Activated T-cell treated with anti-CD3 and anti-CD28 coated beads for 4 hours (primary cell): ENCODE measurements at places on chromosomes 1 and 21.
A peak's percentile ranks its signal among the peaks of the same experiment; 100 is the strongest.

- DNase-seq: no peak
These were observed 10.6 kb upstream of the RC3H1 start for GRCh38 chr1:174032671-174033222.

DNA sequence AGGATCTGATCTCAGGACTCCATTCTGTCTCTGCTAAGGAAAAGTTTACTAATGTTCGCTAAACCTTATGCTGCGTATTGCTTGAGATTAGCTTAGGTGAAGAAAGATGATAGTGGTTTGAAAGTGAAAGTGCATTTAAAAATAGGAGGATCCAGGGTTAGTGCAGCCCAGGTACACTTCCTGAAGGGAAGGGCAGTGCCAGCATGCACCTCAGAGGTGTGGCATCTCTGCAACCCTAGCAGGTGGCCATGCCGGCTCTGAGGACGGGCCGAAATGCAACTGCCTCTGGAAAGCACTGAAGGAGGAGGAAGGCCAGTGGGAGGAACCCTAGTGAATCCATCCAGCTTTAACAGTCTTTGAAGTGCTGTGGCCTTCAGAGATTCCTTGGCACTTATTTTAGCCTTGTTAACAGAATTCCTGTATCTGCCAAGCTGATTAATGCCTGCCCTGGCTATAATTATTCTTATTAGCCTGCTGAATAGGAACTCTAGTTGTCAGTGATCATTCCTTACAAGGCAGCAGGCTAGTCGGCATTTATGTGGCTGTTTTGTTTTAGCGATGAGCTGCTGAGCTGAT is 5.5 kb downstream of the PTGFRN start:
- DNase-seq: no peak

DNA sequence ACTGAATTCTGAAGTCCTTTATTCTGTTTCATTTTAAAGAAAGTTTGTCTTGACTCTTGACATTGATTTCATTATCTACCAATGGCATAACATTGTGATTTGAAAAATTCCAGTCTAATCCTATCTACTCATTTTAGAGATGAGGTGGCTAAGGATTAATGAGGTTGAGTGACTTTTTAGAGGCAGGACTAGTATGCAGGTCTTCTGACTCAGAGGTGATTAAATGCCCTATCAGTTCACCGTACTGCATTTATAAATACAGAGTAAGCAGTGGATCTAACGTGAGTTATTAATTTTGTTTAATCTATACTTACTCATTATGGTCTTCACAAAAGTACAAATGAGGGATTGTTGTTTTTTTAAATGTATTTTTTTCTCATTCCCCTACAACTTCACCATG is 277.6 kb downstream of the PTBP2 start:
- no peak for DNase-seq

GRCh38 chr1:164310166-164310565 is 248.8 kb upstream of the PBX1 start:
- DNase-seq: no peak

GRCh38 chr1:27981145-27981544 is 21.4 kb downstream of the XKR8 start:
- no peak for DNase-seq

DNA sequence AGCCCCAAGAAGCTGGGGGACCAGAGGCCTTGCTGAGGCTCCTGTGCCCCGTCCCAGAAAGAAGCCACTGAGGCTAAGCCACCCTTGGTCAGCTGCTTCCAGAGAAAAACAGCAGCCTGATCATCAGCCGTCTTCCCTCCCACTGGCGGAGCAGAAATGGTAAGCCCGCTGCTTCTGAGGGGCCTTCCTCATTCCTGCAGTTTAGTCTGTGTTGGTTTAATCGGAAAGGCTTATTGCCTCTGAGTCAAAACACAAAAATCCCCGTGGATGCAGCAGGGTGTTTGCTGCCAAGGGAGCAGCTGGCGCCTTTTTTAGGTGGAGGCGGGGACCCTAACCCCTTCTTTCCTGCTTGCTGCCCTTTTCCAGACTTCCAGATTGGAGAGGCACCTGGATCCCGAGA is 33.9 kb downstream of the SPSB1 start:
- no peak for DNase-seq

DNA sequence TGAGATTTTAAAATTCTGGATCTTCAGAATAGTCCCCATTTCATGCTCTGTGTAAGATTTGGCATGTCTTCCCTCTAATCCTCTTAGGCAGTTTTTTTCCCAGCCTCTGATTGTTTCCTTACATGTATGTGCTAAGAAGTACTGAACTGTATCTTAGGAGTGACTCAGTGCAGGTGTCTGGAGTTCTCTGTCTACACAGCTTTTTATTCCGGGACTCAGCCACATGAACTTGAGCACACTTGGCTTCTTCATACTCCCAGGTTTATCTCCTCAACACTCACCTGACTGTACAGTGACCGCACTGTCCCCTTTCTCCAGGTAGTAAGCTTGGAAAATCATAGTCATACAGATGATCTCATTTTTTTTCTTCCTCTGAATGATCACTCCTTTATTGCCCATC is 50.7 kb downstream of the SYT14 start:
- no peak for DNase-seq

- DNase-seq: no peak
These were observed 33.1 kb downstream of the MAP3K7CL start for GRCh38 chr21:29163341-29164115.

DNA sequence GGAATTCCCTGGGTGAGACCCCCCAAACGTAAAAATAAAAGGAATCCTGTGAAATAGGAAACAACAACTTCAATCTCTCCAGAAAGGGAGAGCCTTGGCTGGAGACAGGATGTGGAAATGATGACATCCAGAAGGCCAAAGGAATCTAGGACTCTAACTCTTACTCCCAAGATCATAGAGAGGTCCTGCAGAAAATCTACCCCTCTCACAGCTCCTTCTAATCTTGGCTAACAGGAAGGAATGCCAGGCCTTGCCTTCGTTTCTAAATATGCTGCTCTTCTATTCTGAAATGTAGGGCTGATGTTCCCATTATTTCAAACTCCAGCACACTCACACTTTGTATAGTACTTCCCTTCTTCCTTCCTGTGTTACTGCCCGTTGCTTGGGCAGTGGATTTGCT is 40.7 kb downstream of the ARHGEF11 start:
- DNase-seq: no peak

- no peak for DNase-seq
These were observed 24.6 kb downstream of the EXTL2 start for GRCh38 chr1:100869996-100870395.

DNA sequence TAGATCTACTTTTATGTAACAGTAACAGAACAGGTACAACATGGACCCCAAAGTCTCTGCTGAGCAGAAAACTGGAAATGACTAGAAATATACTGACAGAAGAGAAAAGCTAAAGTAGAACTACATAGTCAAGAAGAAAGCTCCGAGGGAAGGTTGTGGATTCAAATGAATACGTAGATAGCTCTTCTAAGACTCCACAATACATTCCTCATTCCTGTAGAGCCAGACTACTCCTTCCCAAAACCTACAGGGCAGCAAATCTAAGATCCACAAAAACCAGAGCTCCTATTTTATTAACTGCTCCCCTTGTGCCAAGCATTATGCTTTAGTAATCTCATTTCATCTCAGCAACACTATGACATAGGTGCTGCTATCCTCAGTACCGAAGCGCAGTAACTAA is 35.2 kb downstream of the ARID4B start:
- DNase-seq: no peak

DNA sequence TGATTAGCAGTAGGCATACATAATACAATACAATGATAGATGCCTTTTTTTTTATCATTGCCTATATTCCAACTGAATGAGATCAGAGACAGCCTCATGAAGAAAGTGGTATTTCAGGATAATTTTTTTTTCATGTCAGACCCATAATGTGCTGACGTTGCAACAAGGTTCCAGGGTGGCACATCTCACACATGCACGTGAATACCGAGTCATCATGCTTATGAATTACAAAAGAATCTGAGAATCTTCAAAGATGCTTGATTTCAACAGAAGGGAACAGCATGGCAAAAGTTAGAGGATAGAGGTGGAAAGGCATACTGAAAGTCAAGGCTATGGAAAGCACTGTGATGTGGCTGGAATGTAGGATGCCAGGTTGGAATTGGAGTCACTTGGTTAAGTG is 5.0 kb upstream of the RNF11 start:
- no peak for DNase-seq

GRCh38 chr1:157090771-157091170 is 8.8 kb downstream of the ETV3L start:
- no peak for DNase-seq

DNA sequence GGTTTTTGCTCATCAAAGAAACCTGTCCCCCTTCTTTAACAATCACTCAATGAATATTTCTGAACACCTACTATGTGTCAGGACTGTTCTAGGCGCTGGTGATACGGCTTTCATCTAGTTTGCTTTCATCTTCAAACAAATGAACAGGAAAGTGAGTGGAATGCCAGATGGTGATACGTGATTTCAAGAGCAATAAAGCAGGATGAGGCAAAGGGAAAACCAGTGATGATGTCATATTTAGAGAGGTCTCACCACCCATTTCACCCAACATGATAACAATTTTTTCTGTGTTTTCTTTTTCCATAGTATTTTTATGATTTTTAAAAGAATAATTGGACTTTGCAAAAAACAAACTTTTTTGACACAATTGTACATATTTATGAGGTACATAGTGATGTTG is 11.3 kb upstream of the SLC6A17 start:
- no peak for DNase-seq

- no peak for DNase-seq
These were observed 674.5 kb upstream of the CXADR start for GRCh38 chr21:16838331-16838730.

DNA sequence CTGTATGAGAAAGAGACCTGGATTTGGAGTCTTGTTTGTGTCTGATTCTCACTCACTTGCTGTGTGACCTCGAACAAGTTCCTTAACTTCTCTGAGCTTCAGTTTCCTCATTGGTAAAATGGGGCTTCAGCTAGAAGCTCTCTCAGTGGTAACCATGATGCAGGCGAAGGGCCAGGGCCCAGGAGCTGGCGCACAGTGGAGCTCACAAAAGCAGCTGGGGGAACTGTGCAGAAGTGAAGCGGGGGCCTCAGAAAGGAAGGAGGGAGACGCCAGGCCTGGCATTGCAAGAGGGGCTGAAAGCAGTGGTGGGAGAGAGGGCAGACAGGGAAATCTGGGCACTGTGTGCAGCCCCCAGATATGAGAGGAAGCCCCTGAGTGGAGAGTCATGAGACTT is 88.9 kb upstream of the RUNX3 start:
- no peak for DNase-seq

- no peak for DNase-seq
These were observed 101.9 kb downstream of the RAVER2 start for GRCh38 chr1:64846573-64847430.

DNA sequence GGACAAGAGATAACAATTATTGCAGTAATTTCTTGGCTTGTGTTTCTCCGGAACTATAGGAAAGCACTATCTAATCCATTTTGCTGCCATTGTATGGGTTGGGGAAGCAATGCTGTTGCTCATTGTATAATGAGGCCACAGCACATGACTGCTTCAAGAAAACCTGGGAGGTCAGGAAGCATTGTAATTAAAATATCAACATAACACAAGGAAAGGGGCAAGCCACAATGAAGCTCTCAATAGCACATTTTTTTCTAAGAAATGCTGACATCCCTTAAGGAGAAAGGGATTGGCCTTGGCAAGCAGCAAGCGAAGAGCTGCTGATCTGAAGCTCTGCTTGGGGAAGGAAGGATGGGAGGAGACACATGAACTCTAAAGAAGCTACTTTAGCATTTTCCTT is 44.0 kb downstream of the PLPP3 start:
- no peak for DNase-seq

DNA sequence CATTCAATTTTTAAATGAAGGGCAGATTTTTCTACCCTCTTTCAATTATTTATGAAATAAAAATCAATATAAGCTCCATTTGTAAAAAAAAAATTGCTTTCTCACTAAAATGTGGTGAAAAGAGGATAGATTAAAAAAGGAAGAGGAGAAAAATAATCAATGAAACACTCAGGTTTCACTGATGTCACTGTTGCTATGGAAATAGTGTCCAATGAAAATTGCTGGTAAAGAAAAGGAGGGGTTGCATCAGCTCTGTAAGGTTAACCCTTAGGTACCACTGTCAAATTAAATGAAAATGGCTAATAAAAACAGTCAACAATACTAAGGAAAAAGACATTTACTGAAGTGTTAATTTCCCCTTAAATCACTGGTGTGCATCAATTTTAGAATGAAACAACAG is 91.6 kb upstream of the TTC39A start:
- no peak for DNase-seq

GRCh38 chr1:203006948-203007871 is at the start of gene TMEM183A:
Gene TMEM183A (plus strand): TSS chr1:203007374. CDS start chr1:203007466, 92 bp downstream.
- DNase-seq: peak; percentile 93

DNA sequence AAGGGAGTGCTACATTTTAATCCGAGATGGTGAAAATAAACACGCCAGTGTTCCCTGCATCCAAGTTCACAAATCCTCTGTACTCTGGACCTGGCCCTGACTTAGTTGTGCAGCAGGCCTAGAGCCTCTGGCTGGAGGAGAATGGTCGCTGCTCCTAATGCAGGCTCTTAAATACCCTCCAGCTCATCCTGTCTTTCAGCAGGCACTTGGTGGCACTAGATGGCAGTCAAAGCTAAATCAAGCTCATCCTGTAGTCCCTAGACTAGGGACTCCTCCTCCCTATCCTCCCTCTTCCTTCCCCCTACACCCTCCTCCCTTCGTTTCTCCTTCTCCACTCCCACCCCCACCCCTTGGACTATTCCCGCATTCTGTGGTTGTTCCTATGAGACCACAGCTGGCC is 41.6 kb upstream of the MTR start:
- DNase-seq: no peak

DNA sequence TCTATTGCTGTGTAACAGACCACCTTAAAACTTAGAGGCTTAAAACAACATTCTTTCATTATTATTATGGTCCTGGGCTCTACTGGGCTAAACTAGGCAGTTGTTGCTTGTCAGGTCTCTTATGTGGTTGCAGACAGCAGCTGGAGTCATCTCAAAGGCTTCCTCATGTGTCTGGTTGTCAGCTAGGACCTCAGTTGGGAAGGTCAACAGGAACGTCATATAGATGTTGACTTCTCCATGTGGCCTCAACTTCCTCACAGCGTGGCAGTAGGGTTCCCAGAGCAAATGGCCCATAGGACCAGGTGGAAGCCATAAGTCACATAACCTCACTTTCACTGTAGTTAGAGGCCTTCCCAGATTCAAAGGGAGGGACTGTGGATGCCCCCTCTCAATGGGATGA is 15.4 kb upstream of the MEF2D start:
- DNase-seq: no peak

DNA sequence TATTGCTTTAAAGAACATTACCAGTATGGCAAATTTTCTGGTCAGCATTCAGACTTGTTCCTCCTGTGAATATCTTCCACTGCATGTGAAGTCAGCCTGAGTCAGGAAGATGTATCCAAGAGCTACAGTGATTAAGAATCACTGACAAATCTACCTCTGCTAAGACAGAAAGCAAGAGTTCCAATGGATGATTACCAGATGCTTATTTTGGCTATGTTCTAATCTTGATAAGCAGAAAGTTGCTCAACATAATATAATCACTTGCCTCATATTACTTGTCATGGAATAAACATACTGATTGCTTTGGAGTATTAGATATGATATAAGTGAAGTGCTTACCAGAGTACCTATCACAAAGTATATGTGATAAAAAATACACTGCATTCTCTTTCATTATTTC is 738.1 kb downstream of the ADGRL2 start:
- DNase-seq: no peak
